ENCODE measurements at places on chromosomes 16 and 17. TPM values are rescaled to one million over a fixed set of nuclear protein-coding genes. Genes with fewer than 3 reads are reported as not detected.

- no peak for DNase-seq
These were observed 9.0 kb downstream of the SMYD4 start for GRCh38 chr17:1820528-1821252.

DNA sequence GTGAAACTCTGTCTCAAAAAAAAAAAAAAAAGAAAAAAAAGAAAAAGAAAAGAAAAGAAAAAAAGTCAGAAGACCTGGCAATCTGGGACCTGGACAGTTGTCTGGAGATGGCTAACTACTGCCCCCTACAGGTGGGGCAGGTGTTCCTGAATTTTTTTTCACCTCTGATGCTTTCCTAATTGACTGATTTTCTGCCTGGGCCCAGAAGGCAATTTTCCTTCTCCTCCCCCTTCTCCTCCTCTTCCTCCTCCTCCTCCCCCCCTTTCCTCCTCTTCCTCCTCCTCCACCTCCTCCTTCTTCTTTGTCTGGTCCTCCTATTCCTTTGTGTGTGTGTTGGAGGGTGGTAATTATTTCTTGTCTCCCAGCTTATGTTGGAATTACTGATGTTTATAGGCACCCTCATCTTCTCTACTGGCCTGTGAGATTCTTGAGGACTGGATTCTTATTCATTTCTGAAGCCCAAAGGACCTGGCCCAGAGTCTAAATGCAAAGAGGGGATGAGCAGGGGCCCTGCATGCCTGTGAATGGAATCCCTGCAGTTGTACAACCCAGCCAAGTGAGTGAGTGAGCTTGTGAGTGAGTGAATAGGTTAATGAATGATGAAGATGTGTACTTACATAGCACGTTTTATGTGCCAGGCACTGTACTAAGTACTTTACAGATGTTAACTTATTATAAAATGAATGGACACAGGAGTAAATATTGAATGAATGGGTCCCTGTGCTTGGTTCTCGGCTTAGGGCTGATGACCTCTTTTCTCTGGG is 26.9 kb downstream of the IRX5 start:
- DNase-seq: no peak

GRCh38 chr17:7326186-7326585 is 2.9 kb downstream of the NEURL4 start:
- no peak for DNase-seq

DNA sequence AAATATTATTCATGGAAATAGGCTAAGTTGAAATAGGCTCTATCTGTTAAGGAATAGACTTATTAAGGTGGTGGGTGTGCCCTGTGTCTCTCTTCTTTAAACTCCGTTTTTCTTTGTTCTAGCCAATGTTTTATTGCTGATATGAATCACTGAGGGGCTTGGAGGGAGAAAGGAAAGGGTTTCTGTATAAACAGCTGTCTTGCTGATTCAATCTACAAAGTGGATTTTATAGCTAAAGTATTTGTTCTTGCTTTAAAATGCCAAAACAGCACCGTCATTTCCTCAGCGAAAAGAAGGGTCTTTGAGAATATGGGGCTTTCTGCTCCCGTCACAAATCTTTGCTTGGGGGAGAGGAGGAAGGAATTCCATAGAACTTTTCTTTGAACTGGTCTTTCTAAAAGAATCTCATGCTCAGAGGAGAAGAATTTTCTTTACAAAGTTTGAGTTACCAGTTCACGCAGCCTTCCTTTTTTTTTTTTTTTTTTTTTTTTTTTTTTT is 39.3 kb downstream of the MSI2 start:
- no peak for DNase-seq

DNA sequence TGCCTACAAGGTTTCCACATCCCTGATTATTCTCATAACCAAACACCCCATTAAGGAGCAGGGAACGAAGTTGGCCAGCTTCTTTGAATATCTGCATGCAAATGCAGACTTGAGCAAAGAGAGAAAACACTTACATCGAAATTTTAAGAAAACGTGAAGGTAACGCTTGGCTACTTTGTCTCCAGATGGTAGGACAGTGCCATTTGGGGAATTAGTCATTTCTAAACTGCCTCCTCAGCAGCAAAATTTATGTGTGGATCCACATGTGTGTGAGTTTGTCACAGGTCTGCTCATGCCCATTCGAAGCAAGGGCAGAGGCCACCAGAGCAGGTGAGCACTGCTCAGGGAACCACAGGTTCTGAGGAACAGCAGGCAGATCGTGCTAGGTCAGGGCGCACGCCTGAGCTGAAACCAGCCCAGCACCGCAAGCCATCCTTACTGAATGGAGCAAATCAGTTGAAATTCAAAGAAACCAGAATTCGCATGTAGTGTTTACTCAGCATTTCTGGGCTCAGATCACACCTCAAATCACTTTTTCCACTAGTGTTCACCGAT is 80.1 kb downstream of the SOCS1 start:
- DNase-seq: no peak

The C17orf107 gene
- 1.3 TPM for polyA plus RNA-seq

- DNase-seq: no peak
These were observed 14.1 kb downstream of the SPG7 start for GRCh38 chr16:89522287-89522686.

The CD300H gene
- not detected for polyA plus RNA-seq

DNA sequence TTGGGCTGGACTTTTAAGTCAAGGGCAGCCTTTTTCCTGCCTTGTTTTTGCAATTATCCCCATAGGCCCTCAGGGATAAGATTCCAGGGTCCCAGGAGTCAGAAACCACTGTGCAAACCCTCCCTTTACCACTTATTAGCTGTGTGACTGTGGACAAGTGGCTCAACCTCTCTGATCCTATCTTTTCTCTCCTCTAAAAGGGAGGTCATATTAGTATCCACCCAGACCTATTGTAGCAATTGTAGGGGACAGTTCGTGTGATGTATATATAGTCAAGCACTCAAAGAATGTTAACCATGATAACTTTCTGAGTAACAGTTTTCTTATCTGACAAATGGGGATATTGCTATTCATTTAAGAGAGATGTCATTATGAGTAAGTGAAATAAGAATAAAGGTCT is 68.2 kb downstream of the IRX5 start:
- no peak for DNase-seq

GRCh38 chr16:54594601-54595391 is 308.2 kb upstream of the IRX3 start:
- DNase-seq: no peak
